ENCODE measurements at places on chromosomes 2 and 18.

DNA sequence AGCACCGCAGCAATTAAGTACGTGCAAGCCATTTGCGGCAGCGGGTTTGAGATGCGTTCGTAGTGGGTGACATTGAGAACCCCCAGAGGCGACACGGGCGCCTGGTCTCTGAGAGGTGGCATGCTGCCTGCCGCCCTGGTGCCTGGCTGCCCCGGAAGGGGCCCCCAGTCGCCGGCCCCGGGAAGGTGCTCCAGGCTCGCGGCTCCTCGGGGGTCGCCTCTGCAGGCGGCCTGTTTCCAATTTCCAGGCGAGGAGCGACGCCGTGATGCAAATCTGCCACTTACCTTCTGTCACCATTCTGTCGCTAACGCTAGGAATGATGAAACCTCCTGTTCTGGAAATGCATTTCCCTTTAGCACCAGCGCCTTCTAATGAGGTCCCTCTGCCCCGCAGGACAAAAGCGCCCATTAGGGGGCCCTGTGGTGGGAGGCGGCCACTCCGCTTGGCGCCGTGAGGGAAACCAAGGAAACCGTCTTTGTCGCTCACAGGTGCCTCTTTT is 13.0 kb downstream of the KIF5C start:
- DNase-seq: peak; percentile 28

DNA sequence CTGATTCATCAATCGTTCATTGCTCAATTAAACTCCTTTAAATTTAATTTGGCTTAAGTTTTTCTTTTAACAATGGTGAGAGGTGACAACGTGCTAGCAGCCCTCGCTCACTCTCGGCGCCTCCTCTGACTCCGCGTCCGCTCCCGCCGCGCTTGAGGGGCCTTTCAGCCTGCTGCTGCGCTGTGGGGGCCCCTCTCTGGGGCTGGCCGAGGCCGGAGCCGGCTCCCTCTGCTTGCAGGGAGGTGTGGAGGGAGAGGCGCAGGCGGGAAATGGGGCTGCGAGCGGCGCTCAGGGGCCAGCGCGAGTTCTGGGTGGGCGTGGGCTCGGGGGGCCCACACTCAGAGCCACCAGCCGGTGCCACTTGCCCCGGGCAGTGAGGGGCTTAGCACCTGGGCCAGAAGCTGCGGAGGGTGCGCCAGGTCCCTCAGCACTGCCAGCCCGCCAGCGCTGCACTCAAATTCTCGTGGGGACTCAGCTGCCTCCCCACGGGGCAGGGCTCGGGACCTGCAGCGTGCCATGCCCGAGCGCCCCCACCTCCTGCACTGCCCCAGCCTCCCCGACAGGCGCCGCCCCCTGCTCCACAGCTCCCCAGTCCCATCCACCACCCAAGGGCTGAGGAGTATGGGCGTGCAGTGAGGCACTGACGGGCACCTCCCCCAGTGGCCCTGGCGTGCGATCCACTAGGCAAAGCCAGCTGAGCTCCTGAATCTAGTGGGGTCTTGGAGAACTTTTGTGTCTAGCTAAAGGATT is 19.6 kb downstream of the ANKMY1 start:
- no peak for DNase-seq

DNA sequence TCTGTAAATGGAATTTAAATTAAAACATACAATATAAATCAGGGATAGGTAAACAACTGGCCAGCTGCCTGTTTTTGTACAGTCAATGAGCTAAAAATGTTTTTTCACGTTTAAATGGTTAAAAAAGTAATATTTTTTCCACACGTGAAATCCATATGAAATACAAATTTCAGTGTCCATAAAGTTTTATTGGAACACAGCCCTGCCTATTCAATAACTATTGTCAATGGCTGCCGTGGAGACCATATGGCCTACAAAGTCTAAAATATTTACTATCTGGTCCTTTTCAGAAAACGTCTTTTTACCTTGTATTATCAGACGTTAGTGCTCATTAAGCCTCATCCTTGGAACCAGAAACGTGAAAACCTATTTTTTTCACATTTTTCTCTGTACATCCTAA is 1.3 kb downstream of the TMEM17 start:
- DNase-seq: no peak

DNA sequence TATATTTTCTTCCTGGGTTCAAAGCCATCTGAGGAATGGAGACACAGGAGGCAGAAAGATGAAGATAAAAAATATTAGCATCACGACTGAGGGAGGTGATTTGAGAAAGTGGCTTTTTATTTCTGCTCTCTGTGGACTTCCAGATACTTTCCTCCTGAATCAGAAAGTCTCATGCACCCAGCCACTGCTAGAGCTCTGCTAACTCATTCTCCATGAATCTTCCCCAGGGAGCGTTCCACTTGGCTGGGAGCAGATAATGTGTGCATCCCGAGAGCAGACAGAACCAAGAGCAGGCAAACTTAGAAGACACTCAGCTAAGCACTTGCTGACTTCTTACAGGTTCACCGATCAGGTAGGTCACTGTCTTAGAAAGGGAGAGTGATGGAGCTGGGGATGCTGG is 264.1 kb upstream of the THUMPD2 start:
- no peak for DNase-seq

DNA sequence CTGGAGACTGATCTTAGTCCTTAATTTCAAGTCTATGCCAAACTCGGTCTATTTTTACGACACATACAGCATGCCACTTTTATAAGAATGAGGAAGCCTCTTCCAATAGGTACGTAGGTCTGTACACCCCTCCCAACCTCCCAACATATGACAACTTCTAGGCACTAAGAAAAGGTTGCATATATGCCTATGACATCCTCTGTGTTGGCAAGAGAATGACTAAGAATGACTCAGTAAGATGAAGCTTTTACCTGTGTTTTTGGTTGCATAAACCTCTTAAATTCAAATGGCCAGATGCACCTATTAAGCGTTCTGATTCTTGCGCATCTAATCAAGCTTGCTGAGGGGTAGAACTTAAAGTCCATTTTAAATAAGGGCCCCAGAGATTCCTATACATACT is 586.4 kb upstream of the ZEB2 start:
- no peak for DNase-seq

- no peak for DNase-seq
These were observed 1599.7 kb upstream of the ZEB2 start for GRCh38 chr2:146119586-146119985.

GRCh38 chr2:80073134-80073561 is 231.4 kb downstream of the LRRTM1 start:
- peak; percentile 84 for DNase-seq

DNA sequence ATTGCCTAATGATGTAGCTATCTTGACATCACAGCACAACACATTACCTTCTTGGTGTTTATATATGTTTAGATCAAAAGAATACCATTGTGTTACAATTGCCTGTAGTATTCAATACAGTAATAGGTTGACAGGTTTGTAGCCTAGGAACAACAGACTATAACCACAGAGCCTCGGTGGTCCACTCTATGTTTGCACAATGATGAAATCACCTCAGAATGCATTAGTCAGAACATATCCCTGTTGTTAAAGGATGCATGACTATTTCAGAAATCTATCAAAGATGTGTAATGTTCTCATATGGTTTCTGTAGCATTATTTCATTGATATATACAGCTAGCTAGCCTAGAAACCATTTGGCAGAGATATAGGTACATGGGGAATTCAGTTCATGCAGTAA is 8.9 kb downstream of the METTL5 start:
- no peak for DNase-seq

DNA sequence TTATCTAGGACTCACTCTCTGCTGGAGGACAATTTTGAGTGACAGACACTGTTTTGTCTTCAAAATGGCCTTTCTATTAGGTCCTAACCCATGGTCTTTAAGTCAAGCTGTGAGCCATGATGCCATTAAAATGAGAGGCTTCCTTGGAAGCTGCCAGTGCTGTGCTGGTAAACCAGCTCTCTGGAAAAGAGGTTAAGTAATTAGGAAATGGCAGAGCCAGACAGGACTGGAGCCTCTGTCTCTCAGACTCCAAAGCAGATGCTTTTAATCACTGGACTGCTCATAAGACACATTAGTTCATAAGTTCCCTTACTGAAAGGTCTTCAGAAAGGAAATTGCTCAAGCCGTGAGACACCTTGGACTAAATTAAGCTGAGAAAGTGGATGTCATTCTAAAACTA is 25.8 kb upstream of the LHCGR start:
- no peak for DNase-seq

DNA sequence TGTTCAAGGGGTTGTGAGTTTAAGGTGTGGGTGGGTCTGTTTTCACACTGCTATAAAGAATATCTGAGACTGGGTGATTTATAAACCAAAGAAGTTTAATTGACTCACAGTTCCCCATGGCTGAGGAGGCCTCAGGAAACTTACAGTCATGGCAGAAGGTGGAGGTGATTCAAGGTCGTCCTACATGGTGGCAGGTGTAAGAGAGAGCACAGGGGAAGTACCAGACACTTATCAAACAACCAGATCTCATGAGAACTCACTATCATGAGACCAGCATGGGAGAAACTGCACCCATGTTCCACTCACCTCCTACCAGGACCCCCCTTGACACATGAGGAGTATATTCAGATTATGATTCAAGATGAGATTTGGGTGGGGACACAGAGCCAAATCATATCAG is 38.0 kb downstream of the RHBDD1 start:
- DNase-seq: no peak
